Upper lobe of left lung (tissue), 6 donors: ENCODE measurements at places on chromosomes 12 and 14. TPM values are rescaled to one million over a fixed set of nuclear protein-coding genes. Genes with fewer than 3 reads are reported as not detected.

GRCh38 chr12:118271770-118272417, 100.8 kb downstream of the TAOK3 start:
- no peaks in the 10 kb centered on the region for H3K36me3 ChIP-seq
- no peak overlapping the region for H3K4me3 ChIP-seq
- peaks cover 19% of the 10 kb centered on the region for H3K4me1 ChIP-seq
- H3K27ac ChIP-seq, result no peak overlapping the region
- no peak for DNase-seq

DNA sequence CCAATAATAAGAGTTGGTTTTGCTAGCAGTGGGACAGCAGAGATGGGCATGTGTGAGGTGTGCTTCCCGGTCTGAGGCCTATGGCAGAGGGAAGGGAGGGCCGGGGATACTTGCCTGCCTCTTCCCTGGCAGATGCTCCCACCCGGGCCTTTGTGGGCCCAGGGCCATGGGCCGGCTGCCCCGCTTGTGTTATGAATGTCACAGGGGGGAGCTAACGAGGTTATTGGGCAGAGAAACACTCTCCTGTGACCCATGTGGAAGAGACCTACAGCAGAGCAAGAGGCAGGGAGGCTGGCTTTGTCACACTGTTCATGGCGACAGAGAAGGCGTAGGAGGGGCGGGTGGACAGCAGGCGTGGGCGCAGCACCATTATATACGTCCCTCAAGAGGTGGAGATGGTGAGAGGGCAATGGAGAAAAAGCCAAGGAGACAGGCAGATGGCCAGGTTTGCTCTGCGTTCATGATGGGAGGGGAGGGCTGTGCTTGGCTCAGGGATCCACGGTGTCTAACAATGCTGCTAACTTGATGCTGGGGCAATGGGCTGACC, 13.3 kb downstream of the CCND2 start:
- no peaks in the 10 kb centered on the region for H3K27me3 ChIP-seq
- H3K4me3 ChIP-seq, result no peak overlapping the region
- peaks cover 57% of the 10 kb centered on the region for H3K36me3 ChIP-seq
- H3K4me1 ChIP-seq, result peaks cover 12% of the 10 kb centered on the region

DNA sequence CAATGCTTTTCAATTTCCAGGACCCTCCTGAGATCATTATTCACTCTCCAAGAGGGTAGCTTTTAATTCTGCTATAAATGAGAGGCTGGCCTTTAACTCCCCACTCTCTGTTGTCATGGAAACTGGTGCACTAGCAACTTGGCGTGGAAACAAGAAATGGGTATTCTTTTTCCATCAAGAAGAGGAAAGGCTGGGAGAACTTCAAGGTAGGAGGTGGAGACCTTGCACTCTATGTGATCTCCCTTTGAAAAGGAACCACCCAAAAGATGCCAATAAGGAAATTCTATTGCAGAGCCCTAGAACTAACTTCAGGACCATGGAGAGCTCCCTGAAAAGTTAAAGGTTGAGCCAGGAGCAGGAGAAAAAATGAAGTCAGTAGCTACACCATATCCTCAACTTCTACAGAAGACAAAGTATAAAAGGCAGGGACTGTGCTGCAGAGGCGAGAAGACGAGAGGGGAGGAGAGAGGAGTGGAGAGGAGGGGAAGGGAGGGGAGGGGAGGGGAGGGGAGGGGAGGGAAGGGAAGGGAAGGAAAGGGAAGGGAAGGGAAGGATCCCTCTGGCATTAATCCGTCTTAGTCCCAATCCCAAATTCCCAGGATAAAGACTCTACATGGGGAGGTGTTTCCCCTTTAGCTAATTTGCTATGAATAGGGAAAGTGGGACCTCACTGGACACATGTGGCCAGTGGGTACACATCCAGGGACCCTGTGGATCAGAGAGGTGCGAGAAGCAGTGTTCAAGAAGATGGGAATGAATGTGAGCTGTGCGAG, 46.7 kb upstream of the FICD start:
- H3K36me3 ChIP-seq, result no peaks in the 10 kb centered on the region
- no peaks in the 10 kb centered on the region for H3K27me3 ChIP-seq
- no peak overlapping the region for H3K27ac ChIP-seq
- H3K4me3 ChIP-seq, result no peak overlapping the region
- no peaks in the 10 kb centered on the region for H3K4me1 ChIP-seq

DNA sequence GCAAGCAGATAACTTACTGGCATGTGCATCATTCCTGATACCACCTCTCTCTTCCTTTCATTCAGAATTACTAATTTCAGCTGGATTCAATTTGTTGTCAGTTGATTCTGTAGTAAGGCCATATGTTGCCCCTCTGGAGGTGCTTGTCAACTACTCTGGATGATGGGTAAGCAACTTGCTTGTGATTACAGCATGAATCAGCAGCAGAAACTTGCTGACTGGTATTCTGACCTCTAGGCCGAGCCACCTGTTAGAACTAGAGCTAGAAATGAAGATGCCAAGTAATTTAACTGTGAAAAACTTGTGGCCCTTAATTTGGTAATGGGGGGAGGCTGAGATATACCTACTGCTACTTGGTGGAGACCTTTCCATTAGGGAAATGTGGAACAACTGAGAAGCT, 5.1 kb downstream of the RNF10 start:
- no peaks in the 10 kb centered on the region for H3K27me3 ChIP-seq
- peaks cover 85% of the 10 kb centered on the region for H3K4me1 ChIP-seq
- DNase-seq, result no peak
- H3K4me3 ChIP-seq, result no peak overlapping the region

- H3K4me3 ChIP-seq, result no peak overlapping the region
- H3K4me1 ChIP-seq, result no peaks in the 10 kb centered on the region
These were observed 7.5 kb downstream of the GSC start for GRCh38 chr14:94762431-94762830.

DNA sequence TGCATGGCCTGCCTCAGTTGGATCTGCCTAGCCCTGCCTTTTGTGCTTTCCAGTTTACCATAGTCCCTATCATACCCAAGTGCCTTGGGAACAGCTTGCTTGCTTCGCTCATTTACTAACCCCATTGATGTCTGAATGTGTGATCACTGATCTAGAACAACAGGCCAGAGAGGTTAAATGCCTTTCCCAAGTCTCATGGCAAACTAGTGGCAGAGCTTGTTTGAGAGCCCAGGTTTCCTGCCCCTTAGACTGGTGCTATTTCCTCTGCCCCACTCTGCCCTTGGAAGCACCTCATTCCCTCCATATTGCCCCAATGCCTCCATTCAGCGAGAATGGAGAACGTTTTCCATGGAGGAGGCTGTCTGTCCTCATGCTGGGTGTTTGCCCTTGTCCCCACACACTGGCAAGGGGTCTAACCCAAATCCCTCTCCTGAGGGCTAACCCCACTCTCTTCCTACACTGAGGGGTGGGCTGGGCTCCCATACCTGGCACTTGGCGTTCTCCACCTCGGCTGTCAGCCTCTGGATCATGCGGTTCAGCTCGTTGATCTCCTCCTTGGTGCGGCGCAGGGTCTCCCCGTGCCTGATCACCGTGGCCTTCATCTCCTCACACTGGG, 19.8 kb downstream of the KRT7 start:
- no peak overlapping the region for H3K4me3 ChIP-seq
- DNase-seq, result no peak
- no peaks in the 10 kb centered on the region for H3K36me3 ChIP-seq
- H3K27me3 ChIP-seq, result no peaks in the 10 kb centered on the region
- H3K27ac ChIP-seq, result no peak overlapping the region

DNA sequence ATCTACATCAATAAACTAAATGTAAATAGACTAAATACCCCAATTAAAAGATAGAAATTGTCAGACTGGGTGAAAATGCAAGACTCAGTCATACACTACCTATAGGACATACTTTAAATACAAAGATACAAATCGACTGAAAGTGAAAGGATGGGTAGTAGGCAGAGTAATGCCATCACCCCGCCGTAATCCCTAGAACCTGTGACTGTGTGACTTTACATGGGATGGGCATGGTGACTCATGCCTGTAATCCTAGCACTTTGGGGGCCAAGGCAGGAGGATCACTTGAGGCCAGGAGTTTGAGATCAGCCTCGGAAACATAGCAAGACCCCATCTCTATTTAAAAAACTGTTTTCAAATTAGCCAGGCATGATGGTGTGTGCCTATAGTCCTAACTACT, 2.6 kb upstream of the EVL start:
- no peak overlapping the region for H3K4me3 ChIP-seq
- H3K36me3 ChIP-seq, result no peaks in the 10 kb centered on the region
- peaks cover 26% of the 10 kb centered on the region for H3K4me1 ChIP-seq
- no peak for DNase-seq
- no peaks in the 10 kb centered on the region for H3K27me3 ChIP-seq

DNA sequence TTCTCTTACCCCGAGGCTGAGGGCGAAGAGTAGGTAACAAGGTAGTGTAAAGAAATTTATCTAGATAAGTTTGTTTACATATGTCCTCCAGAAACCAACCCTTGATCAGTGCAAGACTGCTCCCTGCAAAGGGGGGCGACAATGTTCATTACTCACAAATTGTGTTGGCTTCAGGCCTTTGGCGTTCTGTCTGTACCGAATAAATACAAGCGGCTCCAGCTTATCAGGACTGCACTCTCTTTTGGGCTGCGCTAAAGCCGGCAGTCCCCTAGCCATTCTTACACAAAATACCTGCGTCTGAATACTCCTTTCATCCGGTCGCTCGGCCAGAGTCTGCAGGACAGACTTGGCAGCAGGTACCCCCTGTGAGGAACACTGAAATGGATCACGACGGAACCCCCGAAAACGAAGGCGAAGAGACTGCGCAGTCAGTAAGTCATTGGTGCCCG, 116.4 kb downstream of the PPHLN1 start:
- no peaks in the 10 kb centered on the region for H3K4me1 ChIP-seq
- peaks cover 8% of the 10 kb centered on the region for H3K36me3 ChIP-seq
- no peak for DNase-seq
- no peak overlapping the region for H3K27ac ChIP-seq
- no peak overlapping the region for H3K4me3 ChIP-seq
- no peaks in the 10 kb centered on the region for H3K27me3 ChIP-seq

DNA sequence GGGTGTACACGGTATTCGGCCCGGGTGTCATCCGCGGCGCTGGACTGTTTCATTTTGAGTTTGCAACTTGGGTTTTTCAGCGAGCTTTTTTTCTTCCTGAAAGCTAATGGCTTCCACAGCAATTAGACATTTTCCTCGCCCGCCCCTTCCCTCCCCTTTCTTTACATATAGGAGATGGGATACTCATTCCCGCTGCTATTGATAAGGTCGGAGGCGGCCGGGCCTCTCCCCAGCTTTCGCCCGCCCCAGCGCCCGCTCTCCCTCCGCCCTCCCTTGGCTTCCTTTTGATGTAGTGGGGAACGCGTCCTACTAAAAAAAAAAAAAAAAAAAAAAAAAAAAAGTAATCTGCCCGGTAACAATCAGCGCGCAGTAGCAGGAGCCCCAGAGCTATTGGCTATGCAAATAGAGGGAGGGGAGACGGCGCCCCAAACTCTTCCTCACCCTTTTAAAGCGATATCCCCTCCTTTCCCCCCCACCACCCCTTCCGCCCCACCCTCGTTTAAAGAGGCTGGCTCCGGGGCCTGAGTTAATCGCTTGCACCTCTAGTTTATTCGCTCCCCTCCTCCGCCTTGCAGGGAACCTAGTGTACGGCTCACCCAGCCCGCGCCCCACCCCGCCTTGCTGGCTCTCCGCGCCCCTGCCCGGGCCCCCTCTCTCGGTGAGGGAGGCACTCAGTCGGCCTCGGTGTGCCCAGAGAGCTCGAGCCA, 1.7 kb upstream of the CCND2 start:
- peaks cover 70% of the 10 kb centered on the region for H3K4me1 ChIP-seq
- H3K36me3 ChIP-seq, result no peaks in the 10 kb centered on the region
- H3K27me3 ChIP-seq, result peaks cover 1% of the 10 kb centered on the region
- peak overlapping the region; percentile 62 for H3K4me3 ChIP-seq
- peak overlapping the region; percentile 87 for H3K27ac ChIP-seq

- no peaks in the 10 kb centered on the region for H3K4me1 ChIP-seq
- H3K36me3 ChIP-seq, result no peaks in the 10 kb centered on the region
- H3K4me3 ChIP-seq, result no peak overlapping the region
- H3K27ac ChIP-seq, result no peak overlapping the region
These were observed 228.2 kb upstream of the PPFIA2 start for GRCh38 chr12:81987371-81987770.

GRCh38 chr12:124938108-124938507, 23.7 kb upstream of the UBC start:
- peaks cover 2% of the 10 kb centered on the region for H3K27me3 ChIP-seq
- no peak for DNase-seq
- peak overlapping the region; percentile 92 for H3K27ac ChIP-seq
- H3K36me3 ChIP-seq, result no peaks in the 10 kb centered on the region
- peak overlapping the region; percentile 53 for H3K4me3 ChIP-seq
- H3K4me1 ChIP-seq, result peaks cover 24% of the 10 kb centered on the region

DNA sequence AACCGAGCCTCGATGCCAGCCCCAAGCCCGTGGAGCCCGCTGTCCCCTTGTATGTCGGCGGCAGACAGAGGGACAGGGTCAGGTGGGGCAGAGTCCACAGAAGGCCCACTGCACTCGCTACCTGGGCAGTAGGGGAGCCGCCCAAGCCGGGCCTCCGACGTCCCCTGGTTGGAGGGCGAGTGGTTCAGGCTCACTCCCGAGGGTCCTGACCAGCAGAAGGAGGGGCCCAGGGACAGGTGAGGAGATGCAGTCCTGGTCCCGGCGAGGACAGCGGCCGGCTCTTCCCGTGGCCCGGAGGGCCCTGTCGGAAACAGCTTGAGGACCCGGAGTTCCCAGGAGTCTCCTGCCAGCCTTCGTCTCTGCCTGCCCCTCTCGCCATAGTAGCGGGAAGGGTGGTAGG, 216.7 kb upstream of the SFSWAP start:
- no peaks in the 10 kb centered on the region for H3K4me1 ChIP-seq
- no peak overlapping the region for H3K27ac ChIP-seq
- DNase-seq, result no peak
- H3K4me3 ChIP-seq, result no peak overlapping the region
- no peaks in the 10 kb centered on the region for H3K27me3 ChIP-seq

DNA sequence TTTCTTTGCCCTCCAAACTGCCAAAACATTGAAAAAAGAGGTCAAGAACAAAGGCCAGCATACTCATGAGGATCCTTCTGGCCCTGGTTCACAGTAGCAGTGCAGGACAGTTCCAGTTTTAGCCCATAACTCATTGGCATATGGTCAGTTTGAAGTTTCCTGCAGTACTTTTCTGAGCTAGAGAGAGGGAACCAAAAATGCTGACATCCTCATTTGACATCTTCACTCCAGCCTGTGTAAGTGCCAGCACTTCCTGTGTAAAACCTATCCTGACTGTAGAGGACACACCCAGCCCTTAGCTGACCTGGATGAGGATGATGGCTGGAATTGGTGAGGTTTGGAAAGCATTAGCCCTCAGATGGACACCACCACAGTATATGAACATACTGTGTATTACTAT, 84.1 kb downstream of the FGD4 start:
- no peaks in the 10 kb centered on the region for H3K27me3 ChIP-seq
- DNase-seq, result no peak
- no peaks in the 10 kb centered on the region for H3K36me3 ChIP-seq
- peaks cover 9% of the 10 kb centered on the region for H3K4me1 ChIP-seq
- H3K27ac ChIP-seq, result peak overlapping the region; percentile 33

Gene CLEC6A
- total RNA-seq, result not detected

Gene KRT83
- total RNA-seq, result not detected

Gene MYO1H
- total RNA-seq, result 0.51 TPM

Gene SYCP3
- total RNA-seq, result not detected

Gene SDSL
- total RNA-seq, result 6.4 TPM

Gene AKAP5
- 1.3 TPM for total RNA-seq

Gene OAS2
- total RNA-seq, result 18.9 TPM

Gene SLC17A8
- 0.24 TPM for total RNA-seq

Gene FGD4
- total RNA-seq, result 60.2 TPM

Gene PRH1
- 6.5 TPM for total RNA-seq
